ENCODE measurements at places on chromosomes 1 and 21. TPM values are rescaled to one million over a fixed set of nuclear protein-coding genes. Genes with fewer than 3 reads are reported as not detected.

The KPRP gene
- total RNA-seq = not detected

The DENND2D gene
- total RNA-seq = 7.3 TPM

The S100A16 gene
- 103 TPM for total RNA-seq

The LRRN2 gene
- 7.0 TPM for total RNA-seq

The PYHIN1 gene
- not detected for total RNA-seq

The KHDC4 gene
- total RNA-seq = 40.3 TPM

The CFAP57 gene
- total RNA-seq = 0.10 TPM

The PTPN7 gene
- not detected for total RNA-seq

- peak; percentile 8 for DNase-seq
These were observed 609 bp downstream of the PIGK start for GRCh38 chr1:77218477-77219165.

DNA sequence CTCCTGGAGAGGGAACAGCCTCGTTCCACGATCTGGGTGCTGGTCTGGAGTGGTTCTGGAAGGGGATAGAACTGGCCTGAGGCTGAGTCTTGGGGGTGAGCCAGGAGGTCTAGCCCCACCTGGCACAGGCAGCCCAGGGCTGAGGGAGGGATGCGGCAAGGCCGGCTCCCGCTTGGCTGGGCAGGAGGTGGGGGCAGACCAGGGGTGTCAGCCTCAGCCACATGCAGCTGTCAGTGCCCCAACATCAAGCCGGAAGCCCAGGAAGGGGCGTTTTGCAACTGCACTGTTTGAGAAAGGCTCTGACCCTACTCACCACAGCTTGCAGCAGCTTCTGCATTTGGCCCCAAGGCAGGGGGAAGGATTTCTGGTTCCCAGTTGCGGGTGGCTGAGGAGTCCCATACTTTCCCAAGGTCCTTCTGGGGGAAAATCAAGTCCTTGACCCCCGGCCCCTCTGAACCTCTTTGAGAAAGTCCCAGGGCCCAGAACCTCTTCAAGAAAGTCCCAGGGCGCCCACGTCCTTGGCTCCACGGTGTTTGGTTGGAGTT, 2.0 kb downstream of the EFHD2 start:
- no peak for DNase-seq

DNA sequence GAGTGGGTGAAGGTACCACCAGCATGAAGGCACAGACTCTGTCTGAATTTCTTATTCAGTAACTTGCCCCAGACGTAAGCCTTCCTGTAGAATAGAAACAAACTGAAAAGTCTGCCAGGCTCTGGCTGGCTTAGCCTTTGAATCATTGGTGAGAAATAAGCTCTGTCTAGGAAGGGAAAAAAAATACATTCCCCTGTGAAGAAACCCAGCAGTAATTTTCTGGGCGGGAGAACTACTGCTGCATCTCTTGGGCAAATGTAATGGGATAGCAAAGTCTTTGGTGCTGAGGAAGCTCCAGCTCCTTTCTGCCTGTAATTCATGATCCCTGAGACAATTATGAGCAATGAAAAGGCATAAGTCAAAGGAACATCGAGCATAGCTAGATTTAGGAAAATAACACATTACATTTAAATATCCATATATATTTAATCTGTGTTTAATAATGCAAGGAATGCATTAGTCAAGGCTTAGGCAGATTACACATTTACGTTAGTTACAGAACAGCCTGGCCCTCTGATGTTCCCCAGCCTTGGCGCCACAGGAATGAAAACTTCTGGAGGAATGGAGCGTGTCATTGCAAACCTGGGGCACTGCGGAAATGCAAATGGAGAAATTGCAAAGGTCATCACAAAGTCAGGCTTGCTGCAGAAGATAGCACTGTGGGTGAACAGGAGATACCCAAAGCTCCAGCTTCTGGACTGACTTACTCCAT, 216.3 kb upstream of the CAMK1G start:
- no peak for DNase-seq

DNA sequence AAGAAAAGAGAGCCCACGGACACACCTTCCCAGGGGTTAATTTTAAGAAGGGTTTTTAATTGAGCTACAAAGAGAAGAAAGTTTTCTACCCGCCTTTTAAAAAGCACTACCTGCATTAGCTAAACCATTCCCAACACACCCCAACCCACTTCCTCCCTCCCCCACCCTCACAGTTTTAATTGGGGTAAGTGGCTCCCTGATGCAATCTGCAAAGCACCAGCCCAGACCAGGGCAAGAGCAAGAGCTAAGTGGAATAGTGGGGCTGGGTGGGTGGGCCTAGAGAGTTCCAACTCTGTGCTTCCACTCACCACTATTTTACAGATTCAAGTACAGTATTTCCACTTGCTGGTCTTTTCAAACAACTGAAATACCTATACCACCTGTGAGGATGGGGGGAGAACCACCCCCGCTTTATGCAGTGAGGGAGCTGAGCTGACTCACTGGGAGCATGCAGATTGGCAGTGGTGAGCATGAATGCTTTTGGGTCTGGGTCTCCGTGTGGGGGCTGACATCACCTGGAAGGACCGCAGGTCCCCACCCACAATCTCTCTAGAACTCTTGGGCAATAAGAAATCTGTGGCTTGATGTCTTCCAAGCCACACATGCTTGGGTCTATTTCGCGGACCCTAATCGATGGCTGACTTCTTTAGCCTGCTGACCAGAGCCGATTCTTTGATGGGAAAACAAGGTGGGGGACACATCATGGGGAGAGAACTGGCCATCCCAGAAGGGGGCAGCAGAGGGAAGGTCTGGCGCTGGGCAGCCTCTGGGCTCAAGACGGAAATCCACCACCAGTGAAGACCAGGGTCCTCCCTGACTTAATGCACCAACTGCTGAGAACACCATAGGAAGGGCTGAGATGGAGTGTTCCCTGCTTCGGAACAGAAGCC, 95.5 kb downstream of the SSBP3 start:
- DNase-seq = peak; percentile 69

DNA sequence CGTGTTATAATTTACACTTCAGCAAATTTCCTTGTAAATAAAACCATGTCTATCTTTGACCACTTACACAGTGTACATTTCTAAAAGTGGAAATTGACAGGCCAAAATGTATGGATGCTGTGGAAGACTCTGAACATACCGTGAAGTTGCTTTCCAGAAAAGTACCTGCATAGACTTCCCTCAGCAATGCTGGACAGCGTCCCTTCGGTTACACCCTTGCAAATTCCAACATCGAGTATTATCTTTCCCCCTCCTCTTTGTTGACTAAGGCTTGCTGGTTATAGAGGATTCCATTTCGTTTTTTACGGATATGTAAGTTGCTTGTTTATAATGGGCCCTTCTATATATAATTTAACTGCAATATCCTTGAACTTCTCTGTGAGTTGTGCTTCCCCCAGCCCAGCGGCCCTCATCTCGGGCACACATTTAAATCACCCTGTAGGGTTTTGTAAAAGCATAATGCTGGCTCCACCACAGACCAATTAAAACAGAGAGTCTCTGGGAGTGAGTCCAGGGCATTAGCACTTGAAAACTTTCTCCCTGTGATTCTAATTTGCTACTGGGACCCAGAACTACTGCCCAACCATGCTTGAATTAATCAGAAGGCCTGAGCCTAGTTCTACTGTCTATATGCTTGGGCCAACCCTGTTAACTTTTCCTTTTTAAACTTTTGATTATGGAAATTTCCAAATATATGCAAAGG, 230.3 kb downstream of the GRIK3 start:
- no peak for DNase-seq

DNA sequence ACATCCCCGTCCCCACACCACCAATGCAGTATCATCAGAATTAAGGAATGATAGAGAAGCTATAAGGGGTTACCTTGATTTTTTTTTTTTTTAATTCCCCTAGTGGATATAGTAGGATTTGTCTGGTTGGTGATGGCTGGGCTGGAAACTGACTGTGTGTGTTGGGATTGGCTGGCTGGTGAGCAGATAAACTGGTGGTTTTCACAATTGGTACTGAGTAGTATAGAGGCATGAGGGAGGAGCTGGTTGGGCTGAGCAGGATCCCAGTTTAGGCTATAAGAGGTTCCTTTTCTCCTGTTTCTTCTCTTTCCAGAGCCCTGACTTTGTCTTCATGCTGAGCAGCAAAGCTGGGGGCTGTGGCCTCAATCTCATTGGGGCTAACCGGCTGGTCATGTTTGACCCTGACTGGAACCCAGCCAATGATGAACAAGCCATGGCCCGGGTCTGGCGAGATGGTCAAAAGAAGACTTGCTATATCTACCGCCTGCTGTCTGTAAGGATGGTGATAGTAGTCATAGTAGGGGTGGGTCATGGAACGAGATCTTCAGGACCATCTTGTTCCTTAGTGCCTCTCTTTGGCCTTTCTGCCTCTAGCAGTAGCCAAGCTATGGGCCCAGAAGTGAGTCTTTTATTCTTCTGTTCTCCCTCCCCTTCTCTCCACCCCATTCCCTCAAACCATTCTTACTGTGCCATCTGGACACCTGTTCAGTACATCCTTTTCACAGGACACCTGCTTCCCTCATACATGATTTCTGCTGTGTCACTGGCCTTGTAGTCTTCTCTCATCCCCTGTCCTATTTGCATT, 26.9 kb downstream of the RAD54L start:
- DNase-seq = no peak

DNA sequence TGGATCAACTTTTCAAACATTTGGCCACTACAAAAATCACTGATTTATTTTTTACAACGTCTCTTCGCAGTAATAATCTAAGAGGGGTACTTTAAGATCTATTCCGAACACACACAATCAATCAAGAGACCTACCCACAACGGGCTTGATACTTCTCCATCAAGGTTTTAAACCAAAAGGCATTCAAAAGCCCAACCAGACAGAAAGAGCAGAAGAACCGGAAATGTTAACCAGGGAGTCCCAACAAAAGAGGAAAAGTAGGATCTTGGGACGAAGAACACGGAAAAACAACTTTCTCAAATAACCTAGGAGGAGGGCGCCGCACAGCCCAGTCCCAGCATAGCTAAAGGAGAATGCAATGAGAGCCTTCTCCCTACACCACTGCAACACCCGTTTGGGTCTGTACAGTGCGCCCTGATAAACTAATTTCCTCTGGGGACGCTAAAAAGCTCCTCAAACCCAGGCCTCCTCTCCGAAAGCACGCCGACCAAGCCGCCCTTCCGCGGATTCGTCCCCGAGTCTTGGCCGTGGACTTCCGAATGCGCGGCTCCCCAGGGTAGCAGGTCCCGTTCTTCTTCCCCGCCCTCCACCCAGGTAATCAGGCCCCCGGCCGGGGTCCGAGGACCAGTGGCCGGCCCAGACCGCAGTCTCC, 623 bp downstream of the RPL22 start:
- DNase-seq = no peak

GRCh38 chr1:37306461-37306860, 167.9 kb upstream of the ZC3H12A start:
- DNase-seq = no peak

DNA sequence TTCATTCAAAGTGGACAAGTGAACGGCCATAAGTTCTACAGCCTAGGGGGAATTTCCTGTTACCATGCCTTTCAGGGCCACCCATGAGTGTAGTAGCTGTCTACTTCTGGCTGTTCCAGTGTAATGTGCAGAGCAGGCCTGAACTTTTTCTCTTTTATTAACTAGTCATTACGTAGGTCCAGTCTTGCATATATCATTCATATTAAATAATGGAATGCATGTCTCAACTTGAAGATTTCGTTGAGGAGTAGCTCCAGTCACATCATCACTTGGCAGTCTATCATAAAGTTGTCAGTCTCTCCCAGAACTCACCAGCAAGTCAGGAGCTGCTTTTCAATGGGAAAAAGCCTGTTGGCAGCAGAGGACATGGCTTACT, 12.0 kb upstream of the GIPC2 start:
- no peak for DNase-seq

- DNase-seq = no peak
These were observed 538.0 kb upstream of the CAMK1G start for GRCh38 chr1:209045331-209046057.

- no peak for DNase-seq
These were observed at the start of gene ATP1A2 for GRCh38 chr1:160115545-160116282. Gene ATP1A2 (plus strand): TSS chr1:160115759. CDS start chr1:160115862, 103 bp downstream.

- no peak for DNase-seq
These were observed 29.7 kb downstream of the HSPA13 start for GRCh38 chr21:14353231-14353630.

DNA sequence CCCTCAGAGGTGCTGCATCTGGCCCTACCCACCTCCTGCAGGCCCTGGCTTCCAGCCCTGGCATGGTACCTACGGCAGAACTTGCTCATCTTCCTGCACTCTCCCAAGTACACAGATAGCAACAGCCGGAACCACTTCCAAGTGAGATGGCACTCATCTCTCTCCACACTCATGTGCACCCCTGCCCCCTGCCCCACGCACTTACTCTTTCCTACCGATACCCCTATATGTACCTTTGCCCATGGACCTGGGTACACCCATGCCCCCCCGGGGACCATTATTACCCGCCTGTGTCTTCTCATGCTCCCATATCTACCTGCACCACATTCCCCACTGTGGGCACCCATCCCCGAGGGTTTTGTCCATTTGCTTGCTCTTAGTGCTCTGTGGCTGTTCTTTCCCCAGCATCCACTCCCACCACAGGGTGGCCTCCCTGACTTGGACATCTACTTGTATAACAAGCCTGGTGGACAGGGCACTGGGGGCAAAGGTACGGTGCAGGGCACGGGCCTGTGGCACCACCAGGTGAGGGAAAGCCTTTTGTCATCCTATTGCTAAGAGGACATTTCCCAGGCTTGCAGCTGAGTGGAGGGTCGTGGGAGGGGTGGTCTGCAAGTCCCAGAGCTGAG, 14.7 kb downstream of the HYI start:
- DNase-seq = no peak

DNA sequence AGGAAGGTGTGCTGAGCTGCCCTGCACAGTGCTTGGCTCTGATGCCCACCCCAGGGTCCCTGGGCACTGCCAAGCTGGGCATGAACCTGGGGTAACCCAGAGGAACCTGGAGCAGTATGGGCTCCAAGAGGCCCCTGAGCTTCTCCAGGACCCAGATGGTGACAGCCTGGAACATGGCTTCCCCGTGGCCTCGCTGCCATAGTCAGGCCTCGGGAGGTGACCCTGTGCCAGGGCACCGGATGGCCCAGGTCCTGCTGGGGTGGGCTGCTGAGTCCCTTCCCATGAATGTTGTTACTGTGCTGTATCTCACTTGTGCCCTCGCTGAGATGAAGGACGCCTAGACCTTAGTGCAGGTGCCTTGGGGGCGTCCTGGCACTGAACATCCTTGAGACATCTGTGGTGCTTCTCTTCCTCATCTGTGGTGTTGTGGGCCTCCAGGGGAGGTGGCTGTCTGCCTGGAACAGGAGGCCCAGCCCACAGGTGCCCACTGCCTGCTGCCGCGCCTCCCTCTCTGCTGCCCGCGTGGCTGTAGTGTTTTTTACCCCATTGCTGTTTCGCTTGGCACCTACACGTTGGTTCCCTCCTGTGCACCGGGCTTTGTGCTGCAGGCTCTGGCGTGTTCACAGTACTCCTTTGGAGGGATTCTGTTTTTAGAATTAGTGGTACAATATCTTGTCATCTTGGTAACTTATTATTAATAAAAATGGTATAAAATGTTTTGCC, 160.3 kb downstream of the PCBP3 start:
- no peak for DNase-seq

DNA sequence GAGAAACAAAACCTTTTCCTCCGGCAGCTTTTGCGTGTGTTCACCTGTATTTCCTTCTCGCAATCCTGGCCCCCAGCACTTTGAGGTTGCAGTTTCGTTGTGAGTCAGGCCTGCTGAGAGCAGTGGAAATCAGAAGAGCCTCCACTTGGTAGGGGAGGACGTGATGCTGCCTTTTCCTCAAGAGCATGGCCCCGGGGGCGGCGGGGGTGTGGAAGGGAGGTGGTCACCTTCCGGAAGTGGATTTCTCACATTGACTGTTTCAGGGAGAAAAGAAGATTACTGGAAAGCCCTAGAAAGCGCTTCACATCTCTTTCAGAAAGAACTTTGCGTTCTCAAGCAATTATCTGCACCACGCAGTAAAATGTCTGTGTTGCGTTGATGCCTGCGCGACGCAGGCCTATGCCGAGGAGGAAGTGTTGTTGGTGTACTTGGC, 12.2 kb upstream of the IL10 start:
- no peak for DNase-seq

Measured in hepatocyte (in vitro differentiated cells).